ENCODE measurements at places on chromosomes 2 and 18.
A peak's percentile ranks its signal among the peaks of the same experiment; 100 is the strongest.

GRCh38 chr18:61132031-61132430 lies 201.2 kb upstream of the CDH20 start:
- no peak for DNase-seq

DNA sequence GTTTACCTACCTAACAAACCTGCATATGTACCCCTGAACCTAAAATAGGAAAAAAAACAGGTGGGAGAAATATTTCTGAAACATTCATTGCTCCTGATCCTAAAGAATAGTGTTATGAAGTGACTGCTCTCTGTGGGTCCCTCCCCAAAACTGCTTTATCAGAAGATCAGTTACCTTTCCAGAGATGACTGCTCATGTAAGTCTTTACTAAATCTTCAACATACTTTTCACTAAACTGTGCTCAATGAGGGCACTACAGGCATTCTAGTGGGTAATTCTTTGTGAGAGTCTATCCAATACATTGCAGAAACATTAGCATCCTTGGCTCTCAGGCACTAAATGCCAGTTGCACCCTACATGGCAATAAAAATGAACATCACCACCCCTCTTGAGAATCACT lies 189.3 kb upstream of the STK17B start:
- no peak for DNase-seq

GRCh38 chr2:179581605-179582004 lies 279.8 kb downstream of the ZNF385B start:
- no peak for DNase-seq

DNA sequence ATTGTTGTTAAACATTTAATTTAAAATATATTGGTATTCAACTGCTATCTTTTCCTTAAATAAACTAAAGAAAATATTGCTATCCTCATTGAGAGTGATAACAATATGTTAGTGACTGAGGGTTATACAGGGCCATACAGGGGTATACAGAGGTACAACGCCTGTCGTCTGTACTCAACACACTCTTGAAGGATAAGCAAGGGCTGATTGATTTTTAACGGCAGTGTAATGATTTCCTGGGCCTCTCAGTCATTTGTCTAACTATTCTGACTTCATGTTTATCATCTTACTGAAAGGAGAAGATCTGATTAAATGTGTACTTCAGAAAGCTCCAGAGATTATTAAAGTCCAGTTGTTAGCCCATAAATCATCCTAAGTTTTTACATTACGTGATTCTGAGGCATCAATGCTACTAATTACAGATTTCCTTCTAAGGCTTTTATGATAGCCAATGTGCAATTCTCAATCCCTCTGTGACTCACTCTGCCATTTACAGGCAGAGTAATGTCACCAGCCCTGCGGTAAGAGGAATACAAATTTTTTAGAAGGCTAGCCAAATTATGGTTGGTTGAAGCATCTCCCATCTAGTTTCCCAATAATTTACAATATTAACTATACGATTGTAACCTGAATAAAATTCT lies 893.0 kb upstream of the CHAC2 start:
- DNase-seq = no peak

GRCh38 chr2:33395655-33396249 lies 80.7 kb upstream of the RASGRP3 start:
- DNase-seq = peak; percentile 56

DNA sequence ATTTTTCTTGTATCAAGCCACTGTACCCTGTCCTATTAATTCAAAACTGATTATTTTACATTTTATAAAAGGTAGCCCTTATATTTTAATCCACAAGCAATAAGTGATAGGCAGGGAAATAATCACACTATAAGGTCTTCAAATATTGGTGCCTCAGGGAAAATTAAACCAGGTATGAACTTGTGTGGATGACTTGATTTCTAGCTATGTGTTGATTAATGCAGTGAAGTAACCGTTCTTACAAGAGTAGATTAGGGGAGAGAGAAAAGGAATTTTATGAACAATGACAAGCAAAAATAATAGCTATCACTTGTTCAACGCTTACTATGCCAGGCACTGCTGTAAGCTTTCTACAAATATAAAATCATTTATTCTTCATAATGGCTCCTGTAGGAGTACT lies 199.6 kb downstream of the PTGR3 start:
- DNase-seq = no peak

GRCh38 chr2:38509314-38509946 lies 93.3 kb downstream of the HNRNPLL start:
- peak; percentile 63 for DNase-seq

DNA sequence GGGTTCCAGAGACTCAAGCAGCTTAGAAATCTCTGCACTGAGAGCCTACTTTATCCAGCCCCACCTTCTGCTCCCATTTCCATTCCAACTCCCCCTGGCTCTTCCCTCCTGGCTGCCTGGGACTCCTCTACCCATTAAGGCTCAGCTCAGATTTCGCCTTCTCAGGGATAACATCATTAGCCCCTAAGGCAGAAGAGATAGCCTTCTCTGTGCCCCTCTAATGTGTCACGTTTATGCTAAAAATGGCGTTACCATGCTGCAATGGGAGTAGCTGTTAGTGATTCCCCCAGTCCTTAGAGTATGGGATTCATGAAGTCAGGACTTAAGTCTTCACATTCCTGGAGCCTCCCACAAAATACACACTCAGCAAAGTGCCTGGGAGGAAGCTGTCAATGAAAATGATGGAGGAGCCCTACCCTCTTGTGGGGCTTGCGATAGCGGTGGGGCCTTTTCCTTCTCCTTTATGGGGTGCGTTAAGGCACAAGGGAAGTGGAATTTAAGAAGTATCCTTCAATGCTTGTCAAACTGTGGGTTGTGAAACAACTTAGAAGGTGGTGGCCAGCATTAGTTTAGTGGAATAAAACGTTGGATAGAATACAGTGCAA lies 144.7 kb upstream of the COPS8 start:
- no peak for DNase-seq

GRCh38 chr18:51442012-51442411 lies 244.5 kb upstream of the MEX3C start:
- no peak for DNase-seq

DNA sequence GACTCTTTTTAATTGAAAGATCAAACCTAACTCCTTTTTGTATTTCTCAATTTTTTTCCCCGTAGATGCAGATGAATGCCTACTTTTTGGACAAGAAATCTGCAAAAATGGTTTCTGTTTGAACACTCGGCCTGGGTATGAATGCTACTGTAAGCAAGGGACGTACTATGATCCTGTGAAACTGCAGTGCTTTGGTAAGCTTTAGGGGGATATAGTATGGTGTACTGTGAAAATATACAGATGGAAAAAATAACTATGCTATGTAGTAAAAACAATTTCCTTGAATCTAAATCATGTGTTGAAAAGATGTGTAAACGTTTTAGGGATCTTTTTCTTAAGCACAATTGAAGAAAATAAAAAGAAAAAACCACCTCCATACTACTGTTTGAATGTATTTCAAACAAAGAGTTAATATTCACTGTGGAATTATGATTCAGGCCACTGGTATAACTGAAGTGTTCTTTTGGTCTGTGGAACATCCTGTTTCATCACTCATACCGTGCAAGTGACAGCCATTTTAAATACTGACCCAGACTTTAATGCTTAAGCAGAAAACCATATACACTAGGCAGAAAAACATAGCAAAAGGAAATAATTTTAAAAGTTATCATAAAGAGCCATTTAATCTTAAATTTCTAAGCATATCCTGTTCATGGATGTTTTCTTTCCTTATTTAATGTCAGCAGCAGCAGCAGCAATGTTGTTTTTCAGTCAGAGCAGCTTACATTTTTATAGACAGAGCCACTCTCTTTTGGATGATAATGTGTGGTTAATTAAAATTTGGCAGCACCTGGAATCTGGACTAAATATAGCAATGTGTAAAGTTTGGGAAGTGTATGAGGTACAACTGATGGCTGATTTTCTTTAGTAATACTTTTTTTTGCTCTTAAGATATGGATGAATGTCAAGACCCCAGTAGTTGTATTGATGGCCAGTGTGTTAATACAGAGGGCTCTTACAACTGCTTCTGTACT lies 112.8 kb upstream of the RASGRP3 start:
- peak; percentile 86 for DNase-seq

GRCh38 chr2:202780514-202781021 lies 91.0 kb downstream of the ICA1L start:
- DNase-seq = peak; percentile 73

All from iris pigment epithelial cell (primary cell).